ENCODE measurements at places on chromosomes 6 and 20.
A peak's percentile ranks its signal among the peaks of the same experiment; 100 is the strongest.

GRCh38 chr6:89221971-89222711, 5.0 kb upstream of the GABRR1 start:
- DNase-seq = no peak

DNA sequence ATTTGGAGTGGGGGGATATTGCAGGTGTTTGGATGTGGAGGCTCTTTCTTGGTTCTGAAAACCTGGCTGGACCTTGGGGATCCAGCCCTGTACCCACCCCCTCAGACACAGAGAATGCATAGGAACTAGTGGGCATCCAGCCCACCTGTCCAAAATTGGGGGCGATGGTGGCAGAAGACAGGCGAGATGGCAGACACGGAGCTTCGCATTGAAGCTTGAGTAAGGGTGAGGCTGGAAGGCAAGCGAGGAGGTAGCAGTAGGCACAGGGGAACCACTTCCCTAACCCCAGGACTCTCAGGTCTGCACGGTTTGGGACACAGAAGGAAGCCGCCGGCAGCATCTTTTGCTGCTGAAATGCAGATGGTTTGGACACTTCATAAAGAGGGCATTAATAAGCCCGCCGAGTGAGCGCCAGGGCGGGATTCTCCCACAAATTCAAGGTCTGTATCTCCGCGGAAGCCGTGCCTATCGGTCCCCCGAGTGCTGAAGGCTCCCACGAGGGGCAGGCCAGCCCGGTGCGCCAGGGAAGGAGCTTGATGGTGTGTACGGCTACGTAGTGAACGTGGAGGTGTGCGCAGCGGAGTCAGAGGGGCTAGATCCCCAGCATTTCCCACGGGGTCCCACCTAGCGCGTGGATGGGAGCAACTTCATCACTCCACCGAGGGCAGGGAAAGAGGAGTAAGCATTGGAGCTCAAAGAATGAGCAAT, 1.6 kb upstream of the FOXA2 start:
- no peak for DNase-seq

DNA sequence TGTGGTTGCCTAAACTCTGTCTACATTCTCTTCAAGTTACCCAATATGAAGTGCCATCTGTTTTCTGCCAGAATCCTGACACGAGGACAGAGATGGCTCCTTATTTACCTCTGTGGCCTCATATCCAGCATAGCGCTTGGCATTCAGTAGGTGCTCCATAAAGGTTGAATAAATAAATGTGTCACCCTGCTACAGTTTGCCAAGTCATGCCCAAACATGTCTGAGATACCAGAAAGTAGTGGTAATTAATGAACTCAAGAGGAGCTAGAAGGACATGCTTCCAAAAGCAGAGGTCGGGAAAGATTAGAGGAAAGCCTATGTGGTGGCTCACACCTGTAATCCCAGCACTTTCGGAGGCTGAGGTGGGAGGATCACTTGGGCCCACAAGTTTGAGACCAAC, 30.9 kb upstream of the E2F3 start:
- DNase-seq = no peak

DNA sequence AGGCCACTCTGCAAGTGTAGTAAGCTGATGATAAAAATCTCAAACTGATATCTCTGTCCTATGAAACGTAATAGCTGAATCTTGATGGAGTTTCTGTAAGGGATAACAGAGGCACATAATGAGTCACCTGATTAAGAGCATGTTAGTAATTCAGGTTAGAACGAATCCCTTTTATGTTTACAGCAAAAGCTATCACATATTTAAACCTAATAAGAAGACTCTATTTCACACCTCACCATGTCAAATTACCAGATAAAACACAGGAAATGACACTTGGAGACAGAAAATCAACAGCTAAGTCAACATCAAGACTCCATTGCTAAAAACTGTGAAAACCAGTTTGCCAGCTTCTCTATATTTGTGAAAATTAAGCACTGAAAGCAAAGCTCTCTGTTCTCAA, 11.8 kb downstream of the CST7 start:
- no peak for DNase-seq

DNA sequence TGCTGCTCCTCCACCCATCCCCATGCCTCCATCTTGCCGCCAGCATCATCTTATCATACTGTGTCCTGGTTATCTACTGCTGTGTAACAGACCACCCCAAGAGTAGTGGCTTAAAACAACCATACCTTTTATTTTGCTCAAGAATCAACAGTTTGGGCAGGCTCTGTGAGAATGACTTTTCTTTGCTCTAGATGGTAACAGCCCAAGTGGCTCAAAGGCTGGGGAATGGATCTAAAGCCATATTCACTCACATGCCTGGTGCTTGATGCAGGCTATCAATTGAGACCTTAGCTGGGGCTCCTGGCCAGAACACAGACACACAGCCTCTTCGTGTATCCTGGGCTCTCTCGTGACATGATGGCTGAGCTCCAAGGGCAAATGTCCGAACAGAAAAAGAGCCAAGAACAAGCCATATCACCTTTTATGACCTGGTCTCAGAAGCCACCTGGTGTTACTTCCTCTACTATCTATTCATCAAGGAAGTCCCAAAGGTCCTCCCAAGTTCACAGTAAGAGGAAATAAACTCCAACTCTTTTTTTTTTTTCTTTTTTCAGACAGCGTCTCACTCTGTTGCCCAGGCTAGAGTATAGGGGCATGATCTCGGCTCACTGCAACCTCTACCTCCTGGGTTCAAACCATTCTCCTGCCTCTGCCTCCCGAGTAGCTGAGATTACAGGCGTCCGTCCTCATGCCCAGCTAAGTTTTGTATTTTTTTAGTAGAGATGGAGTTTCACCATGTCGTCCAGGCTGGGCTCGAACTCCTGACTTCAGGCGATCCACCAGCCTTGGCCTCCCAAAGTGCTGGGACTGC, 159.3 kb upstream of the JARID2 start:
- no peak for DNase-seq

DNA sequence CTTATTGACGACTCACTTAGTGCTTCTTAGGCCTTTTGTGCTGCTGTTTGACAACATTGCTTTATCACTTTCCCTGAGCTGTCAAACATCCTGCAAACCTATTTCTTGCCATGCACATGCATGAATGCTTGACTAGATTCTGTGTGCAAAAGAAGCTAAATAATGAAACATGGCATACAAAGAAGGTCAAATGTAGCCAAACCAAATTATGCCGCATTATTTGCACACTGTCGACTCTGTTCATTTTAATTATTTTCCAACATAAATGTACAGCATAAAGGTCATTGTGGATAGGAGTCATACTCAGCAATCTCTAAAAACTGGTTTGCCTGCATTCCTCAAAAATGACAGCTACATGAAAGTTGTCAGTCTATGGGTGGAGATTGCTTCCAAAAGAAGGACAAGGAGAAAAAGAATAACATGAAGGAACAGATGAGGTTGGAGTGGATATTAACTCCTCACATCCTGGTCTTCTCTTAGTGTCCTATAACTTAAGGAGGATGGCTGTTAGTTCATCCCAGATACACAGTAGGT, 123.1 kb upstream of the STXBP5 start:
- DNase-seq = no peak

DNA sequence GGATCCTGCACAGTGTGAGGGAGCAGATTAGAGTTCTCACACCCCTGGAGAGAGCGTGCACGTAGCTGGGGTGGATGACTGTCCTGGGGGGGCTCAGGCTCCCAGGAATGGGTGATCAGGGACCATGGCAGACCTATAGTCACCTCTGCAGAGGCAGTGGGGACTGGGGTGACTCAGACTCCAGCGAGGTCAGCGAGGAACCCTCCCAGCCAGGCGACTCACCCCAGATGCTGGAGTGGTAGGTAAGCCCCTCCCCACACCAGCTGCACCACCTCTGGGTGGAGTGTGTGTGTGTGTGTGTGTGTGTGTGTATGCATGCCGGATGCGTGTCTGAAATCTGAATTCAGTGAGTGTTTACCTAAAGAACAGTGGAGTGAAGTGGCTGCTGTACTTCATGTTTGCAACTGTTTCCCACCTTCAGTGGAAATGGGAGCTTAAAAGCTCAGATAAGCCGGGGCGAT, 17.4 kb upstream of the GTSF1L start:
- DNase-seq = no peak

GRCh38 chr20:49366687-49367086, 88.8 kb upstream of the ZNFX1 start:
- no peak for DNase-seq

DNA sequence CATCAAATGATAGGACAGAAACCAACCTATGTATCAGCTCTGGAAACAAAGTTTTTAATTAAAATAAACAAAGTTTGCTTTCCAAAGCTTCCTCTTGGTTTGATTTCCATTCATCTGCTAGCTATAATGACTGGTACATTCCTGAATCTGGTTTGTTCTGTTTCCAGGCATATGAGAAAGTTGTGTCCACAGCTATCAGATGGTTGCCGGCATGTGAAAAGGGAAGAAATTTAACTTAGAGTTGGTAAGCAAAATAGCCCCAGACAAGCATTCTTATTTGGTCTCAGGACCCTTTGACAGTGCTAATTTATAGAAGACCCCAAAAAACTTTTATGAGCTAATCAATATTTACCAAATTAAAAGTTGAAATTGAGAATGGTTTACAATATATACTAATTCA, 3.8 kb upstream of the RNF146 start:
- DNase-seq = no peak

- no peak for DNase-seq
Measured at GRCh38 chr6:7554533-7555275, 13.2 kb downstream of the DSP start.

DNA sequence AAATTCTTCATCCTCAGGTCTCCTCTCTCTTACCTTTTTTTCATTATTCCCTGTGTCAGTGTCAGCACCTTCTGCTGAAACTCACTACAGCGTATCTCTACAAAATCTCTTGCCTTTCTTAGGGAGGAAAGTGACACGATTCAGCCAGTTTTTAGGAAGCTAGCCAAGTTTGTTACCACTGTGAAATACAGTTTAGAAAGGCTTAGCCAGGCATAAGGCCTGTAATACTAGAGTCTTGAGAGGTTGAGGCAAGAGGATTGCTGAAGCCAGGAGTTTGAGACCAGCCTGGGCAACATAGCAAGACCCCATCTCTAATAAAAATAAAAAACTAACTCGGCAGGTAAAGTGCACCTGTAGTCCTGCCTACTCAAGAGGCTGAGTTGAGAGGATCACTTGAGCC, 16.7 kb downstream of the TAB2 start:
- DNase-seq = no peak

GRCh38 chr20:5056801-5057599, 55.7 kb upstream of the SLC23A2 start:
- peak; percentile 42 for DNase-seq

GRCh38 chr6:42118162-42119001, 24.0 kb downstream of the C6orf132 start:
- no peak for DNase-seq

DNA sequence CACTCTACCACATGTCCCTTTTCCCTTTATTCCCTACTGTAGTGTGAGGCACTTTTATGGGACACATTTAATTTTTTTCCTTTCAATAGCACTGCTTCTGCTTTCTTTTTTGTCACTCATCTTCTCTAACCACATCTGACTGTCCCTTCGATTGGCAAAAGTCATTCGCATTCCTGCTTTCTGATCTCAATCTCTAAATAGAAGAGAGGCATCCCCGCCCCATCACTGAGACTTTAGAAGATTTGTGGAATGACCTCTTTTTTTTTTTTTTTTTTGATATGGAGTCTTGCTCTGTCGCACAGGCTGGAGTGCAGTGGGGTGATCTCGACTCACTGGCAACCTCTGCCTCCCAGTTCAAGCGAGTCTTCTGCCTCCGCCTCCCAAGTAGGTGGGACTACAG, 9.1 kb downstream of the ZNF292 start:
- DNase-seq = no peak

GRCh38 chr6:22784601-22785410, 215.4 kb downstream of the HDGFL1 start:
- no peak for DNase-seq

DNA sequence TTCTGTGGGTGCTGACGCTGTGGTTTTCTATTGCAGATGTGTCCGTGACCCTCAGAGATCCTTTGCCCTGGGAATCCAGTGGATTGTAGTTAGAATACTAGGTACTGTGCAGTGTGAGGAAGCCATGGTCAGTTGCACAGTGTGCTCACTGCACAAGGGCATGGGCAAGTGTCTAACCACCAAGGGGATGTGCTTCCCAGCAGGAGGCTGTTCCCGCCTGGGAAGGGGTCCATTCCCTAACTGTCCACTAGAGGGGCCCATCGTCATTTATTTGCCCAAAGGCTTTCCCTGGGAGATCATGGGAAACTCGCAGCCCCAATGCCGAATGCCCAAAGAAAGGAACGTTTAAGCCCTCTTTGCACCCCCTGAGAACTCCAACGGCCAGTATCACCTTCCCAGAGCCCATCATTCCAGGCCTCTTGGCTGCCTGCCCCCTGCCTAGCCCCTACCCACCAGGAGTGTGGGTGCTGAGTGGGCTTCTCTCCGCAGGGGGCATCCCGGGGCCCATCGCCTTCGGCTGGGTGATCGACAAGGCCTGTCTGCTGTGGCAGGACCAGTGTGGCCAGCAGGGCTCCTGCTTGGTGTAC, 26.2 kb downstream of the SLCO4A1 start:
- no peak for DNase-seq

DNA sequence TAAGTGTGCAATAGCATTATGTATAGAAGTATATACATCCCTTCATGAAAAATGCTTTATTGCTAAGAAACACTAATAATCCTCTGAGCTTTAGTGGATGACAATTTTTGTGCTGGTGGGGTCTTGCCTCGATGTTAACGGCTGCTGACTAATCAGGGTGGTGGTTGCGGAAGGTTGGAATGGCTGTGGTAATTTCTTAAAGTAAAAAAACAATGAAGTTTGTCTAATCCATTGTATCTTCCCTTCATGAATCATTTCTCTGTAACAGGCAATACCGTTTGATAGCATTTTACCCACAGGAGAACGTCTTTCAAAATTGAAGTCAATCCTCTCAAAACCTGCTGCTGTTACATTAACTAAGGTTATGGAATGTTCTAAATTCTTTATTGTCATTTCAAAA, 816.5 kb upstream of the GJE1 start:
- DNase-seq = no peak

GRCh38 chr20:51428401-51429143, 113.9 kb downstream of the NFATC2 start:
- DNase-seq = no peak

- DNase-seq = no peak
Measured at GRCh38 chr6:17305219-17306001, 24.2 kb downstream of the RBM24 start.

- no peak for DNase-seq
Measured at GRCh38 chr6:18384621-18385020, 2.5 kb upstream of the RNF144B start.

DNA sequence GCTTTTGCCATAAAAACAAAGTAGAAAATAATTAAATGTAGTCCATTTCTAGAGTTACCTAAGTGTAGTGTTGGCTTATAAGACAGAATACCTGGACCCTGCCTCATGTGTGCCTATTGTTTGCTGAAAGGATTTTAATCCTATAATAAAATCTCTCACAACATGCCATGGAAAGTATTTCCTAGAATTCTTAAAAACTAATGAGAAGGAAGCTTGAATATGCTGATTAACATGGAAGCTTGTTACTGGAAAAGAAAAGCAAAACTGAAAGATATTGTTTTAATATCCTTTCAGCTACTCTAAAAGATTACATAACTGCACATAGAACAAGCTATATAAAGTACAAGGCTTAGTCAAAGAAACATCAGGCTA, 18.0 kb upstream of the FAM135A start:
- no peak for DNase-seq

- DNase-seq = no peak
Measured at GRCh38 chr6:157672726-157673412, 150.2 kb upstream of the SNX9 start.
